ENCODE measurements at places on chromosomes 13 and 19.

DNA sequence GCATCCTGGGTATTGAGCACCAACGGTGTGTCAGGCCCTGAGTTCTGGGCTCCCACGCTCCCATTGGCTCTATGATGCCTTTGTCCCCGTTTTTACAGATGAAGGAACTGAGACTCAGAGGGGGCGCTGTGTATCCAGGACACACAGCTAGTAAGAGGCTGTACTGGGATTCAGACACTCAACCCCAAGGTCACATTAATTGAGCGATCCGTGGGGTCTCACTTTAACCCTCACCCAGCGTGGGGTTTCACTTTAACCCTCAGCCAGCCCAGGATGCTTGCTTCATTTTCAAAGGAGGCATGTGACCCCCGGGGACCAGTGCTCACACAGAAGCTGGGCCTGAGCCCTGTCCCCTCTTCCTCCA, 42.6 kb downstream of the CYP4F22 start:
- DNase-seq: no peak

DNA sequence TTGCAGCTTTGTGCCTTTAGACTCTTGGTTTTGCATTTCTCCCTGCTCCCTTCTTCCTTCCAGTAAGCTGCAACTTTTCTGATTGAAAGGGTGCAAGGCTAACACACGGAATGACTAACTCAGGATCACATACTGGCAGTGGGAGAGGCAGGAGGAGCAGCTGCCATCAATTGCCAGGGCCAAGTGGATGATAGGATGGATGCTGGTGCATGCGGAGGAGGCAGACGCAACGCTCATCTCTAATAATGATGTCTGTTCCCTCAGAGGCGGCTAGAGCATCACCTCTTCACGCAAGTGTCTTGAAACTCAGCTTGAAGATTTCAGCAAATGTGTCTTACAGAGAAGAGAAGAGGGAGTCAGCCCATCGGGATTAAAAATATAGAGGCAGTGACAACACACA, 49.5 kb upstream of the TPM4 start:
- DNase-seq: no peak

GRCh38 chr19:7883105-7883504, 5.2 kb upstream of the LRRC8E start:
- DNase-seq: no peak

DNA sequence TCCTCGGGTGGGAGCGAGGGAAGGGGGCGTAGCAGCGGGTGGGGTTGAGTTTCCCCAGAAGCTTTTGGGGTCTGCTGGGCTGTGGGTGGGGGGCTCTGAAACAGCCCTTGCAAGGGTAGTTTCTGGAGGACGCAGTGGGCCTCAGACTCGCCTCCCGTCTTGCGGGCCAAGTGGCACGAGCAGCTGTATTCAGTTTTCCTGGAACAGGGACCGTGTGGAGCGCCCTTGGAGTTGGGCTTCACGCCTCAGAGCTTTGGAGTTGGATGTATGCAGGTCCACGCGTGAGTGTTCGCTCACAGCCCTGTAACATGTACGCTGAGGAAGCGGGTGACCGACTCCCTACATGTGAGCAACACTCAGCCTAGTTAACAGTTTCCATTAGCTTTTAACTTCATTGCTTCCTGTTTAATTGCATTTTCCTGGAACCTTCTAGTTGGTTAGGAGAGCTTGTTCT, 603 bp downstream of the TM9SF2 start:
- peak; percentile 48 for DNase-seq

- no peak for DNase-seq
These were observed 12.2 kb downstream of the BRD4 start for GRCh38 chr19:15320116-15320515.

- DNase-seq: no peak
These were observed 95.2 kb downstream of the PCCA start for GRCh38 chr13:100184095-100184494.

GRCh38 chr19:31598730-31599238, 249.5 kb upstream of the TSHZ3 start:
- no peak for DNase-seq

DNA sequence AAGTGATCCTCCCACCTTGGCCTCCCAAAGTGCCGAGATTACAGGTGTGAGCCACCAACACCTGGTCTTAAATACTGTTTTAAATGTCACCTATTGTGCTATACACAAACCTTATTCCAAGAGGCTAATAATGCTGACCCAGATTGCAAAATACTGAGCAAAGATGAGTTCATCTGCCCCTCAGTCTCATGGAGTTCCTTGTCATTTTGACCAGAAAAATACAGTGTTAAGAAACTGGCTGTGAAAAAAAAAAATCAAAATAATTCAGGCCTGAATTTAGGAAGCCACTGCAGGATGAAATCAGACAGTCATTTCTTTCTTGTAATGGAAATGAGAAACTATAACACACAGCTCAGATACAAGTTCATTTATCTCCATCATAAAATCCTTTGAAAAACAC, 59.9 kb downstream of the TBC1D4 start:
- no peak for DNase-seq

- DNase-seq: no peak
These were observed 8.0 kb downstream of the FGF22 start for GRCh38 chr19:647566-648284.

Measured in endothelial cell of umbilical vein (primary cell).